ENCODE measurements at places on chromosomes 11 and 22. TPM values are rescaled to one million over a fixed set of nuclear protein-coding genes. Genes with fewer than 3 reads are reported as not detected.

PTGDR2 gene
- polyA plus RNA-seq = 2.2 TPM

GRCh38 chr11:68016161-68016903, 6.2 kb downstream of the ALDH3B1 start:
- DNase-seq = no peak

CCDC73 gene
- not detected for polyA plus RNA-seq

DNA sequence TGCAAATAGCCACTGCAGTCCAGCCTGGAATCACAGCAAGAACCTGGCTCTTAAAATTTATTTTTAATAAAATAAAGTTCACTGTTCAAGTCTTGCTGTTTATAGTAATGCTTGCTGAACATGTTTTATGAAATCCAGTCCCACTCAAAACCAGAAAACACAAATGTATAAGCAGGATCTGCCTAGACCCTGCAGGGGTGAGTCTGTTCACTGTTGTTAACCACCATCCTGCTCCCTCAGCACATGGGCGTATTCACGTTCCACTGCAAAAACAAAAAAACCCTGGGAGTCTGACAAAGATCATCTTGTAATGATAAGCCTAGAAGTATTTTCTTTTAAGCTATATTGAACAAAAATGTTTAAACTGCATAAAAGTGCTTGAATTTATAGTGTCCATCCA, 45.0 kb upstream of the CTTN start:
- no peak for DNase-seq

DNA sequence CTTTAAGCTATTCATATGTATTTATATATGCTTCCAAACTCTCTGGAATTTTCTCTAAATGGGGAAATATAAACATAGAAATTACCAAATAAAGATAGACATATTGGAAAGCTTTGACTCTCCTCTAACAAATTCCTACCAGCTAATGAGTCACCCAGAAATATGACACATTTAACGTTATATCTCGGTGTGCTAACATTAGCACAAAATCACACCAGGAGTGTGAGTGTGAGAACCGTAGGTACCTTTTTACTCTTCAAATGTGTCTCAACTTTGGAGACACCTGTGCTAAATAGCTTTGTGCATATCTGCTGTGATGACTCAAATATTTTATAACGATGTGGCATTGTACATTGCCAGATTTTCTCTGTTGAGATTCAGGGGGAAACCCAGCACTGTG, 714.4 kb downstream of the METTL15 start:
- no peak for DNase-seq

DNA sequence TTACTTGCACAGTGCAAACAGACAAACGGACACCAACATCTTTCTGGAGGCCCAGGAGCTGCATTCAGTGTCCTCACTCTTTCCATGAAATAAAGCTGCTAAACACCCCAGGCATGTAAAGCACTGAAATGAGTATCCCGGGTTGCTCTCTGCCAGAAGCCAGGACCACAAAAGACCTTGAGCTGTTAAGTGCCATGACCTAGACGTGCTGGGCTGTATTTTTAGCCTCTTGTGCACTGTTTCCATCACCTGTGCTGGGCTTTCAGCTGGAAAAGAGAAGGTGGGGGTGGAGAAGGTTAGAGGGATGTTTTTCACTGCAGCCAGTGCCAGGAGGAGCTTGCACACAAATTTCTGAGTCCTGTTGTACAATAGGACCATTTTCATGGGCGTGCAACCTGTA, 3.4 kb upstream of the KREMEN1 start:
- no peak for DNase-seq

DNA sequence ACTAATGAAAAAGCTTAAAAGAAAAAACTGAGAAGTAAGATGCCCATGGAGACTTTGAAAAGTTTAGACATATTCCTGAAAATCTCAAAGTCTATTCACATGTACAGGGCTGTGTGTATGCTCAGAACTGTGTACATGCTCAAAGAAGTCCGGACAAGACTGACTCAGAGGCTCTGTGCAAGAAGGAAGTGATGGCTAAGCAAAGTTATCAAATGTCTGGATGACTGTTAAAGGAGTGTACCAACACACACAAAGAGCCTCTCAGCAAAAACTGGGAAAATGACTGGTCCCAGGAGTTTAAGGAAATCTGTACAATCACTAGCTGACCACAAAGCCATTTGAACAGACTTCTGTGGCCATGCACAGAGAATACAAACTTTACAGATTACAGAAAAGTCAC, 33.1 kb upstream of the ARHGAP32 start:
- no peak for DNase-seq

TRIM51 gene
- not detected for polyA plus RNA-seq

- DNase-seq = no peak
Observed at GRCh38 chr11:78318321-78319114, 99.1 kb downstream of the GAB2 start.

GRCh38 chr11:27882066-27882697, 181.9 kb upstream of the BDNF start:
- no peak for DNase-seq

- DNase-seq = no peak
Observed at GRCh38 chr22:23250785-23251363, 70.6 kb downstream of the BCR start.

DNA sequence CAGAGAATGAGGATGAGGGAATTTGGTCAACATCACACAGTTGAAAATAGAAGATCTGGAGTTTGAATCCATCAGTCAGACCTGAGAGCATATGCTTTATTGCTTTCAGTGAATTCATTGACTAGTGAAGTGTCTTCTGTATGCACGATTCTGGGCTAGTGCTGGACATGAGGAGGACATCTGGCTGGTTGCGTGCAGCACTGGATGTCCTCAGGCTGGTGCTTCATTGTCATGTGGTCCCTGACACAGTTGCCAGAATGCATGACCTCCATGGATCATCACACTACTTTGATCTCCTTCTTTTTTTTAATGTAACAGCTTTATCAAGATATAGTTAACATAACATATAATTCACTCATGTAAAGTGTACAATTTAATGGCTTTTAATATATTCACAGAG, 44.5 kb upstream of the MMP7 start:
- DNase-seq = no peak

GRK3 gene
- polyA plus RNA-seq = 0.26 TPM

Data from CD8-positive, alpha-beta memory T cell (primary cell).